ENCODE measurements at places on chromosomes 2 and 18.
A peak's percentile ranks its signal among the peaks of the same experiment; 100 is the strongest.

DNA sequence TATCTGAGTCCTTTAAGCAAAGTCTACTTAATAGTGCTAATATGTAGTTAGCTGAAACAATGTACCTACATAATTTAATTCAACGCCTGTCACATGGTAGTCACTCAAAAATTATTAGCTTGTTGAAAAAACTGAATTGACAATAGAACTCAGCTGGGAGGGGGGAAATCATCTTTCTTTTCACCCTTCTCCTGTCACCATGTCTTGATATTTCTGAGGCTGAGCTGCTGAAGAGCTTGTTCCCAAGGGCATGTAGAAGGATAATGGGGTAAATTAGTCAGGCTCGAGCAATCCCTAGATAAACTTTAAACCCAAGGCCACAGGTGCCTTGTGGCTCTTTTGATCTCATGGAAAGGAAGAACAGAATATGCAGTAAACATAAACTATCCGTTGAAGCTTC lies 339.6 kb upstream of the LRATD1 start:
- no peak for DNase-seq

DNA sequence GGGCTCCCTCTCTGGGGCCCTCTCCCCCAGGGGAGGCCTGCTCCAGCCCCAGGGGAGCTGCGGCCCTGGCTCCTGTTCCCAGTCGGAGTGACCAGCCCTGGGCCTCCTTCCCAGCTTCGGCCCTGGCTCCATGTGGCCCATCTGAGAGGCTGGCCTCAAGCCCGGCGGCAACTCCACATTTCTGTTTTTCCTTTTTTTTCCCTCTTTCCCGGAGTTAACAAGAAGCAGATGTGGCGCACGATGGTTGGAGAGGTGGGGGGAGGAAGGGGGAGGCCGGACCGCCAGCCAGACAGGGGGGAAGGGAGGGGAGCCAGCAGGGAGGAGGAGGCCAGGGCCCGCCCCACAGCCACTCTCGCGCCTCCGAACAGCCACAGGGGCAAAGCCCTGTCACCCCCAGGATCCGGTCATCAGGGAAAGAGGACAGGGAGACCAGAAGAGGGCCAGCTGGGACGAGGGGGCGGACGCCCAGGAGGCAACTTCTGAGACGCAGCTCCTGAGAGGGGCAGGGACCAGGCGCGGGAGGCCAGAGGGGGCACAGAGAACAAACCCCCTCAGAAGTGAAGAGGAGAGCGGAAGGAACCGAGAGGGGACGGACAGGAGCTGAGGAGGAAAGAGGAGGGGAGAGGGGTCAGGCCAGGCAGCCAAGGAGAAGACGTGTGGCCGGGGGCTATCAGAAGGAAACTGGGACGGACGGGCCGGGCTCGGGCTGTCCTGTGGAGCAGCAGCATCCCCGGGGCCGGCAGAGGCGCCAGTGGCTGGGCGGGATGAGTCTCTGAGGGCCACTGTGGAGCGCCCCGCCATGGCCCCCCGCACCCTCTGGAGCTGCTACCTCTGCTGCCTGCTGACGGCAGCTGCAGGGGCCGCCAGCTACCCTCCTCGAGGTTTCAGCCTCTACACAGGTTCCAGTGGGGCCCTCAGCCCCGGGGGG lies at the start of gene EMILIN1:
EMILIN1 (plus strand) TSS at position 349 of the 928 bp plus-strand sequence; CDS start at position 800, 451 bp downstream.
- peak; percentile 94 for DNase-seq

- DNase-seq = no peak
Observed at GRCh38 chr2:204681412-204681811, 136.1 kb downstream of the PARD3B start.

DNA sequence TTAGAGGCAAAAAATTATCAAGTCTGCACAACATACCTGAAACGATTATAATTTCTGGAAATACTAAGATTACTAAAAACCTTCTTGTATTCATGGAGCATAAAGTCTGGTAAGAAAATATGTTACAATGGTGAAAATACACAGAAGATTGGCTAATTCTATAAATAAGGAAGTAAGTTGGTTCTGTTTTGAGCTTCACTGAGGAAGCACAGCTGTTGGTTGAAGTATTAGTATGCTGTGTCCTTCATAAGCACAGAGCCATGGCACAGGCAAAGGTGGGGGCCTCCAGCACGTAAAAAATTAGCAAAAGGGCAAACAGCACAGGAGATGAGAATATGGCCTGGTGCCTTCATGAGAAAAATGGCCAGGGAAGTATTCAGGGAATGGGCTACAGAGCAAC lies 40.4 kb upstream of the ANKRD62 start:
- no peak for DNase-seq
